ENCODE measurements at places on chromosomes 7 and 10.

DNA sequence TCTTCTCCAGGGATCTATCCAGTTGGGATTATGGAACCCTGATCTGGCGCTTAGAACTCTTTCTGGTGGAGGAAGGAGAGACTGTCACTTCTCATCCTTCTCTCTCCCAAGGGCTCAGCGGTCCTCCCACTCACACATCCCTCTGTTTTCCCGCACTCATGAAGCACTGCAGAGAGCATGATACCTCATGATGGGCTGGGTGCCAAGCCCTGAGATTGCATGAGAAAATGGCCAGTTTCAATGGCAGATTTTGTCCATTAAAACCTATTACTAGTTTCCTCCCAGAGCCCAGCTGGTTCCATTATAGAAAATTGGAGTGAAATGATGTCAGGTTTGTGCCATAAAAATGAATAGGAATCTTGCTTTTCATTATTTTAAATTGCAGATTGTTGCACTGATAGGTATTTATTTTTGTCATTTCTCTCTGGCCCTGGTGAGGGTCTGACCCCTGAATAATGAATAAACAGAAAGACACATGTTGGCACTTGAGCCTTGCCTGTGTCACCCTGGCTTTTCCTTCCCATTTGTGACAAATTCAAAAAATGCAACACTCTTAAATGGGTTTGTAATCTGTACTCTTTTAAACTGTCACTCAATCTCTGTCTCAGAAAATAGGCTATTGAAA is 1151.1 kb downstream of the TYW1 start:
- DNase-seq: no peak

- no peak for DNase-seq
Observed at GRCh38 chr7:130400120-130400572, 19.9 kb downstream of the CPA1 start.

GRCh38 chr7:100823140-100823525 is 4.2 kb downstream of the EPHB4 start:
- DNase-seq: no peak

- DNase-seq: no peak
Observed at GRCh38 chr10:55929291-55929690, 431.8 kb downstream of the ZWINT start.

DNA sequence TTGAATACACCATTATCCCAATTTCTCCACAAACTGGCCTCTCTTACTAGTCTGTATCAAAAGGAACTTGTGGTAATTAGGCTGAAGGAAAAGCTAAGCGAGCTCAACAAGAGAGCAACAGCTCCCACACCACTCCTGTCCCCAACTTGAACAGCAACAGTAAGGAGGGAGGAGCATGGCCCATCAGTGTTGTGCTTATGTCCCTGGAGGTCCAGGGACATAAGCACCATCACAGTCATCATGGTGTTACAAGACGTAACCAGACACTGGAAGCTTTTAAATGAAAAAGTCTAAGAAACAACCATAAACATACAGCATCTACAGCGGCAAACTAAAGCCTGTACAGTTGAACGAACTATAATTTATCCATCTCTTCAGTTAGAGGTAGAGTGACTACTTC is 989 bp downstream of the ERLIN1 start:
- no peak for DNase-seq

- DNase-seq: no peak
Observed at GRCh38 chr7:151665368-151665767, 145.7 kb upstream of the RHEB start.

- DNase-seq: no peak
Observed at GRCh38 chr7:157596881-157597280, 260.1 kb downstream of the DNAJB6 start.

DNA sequence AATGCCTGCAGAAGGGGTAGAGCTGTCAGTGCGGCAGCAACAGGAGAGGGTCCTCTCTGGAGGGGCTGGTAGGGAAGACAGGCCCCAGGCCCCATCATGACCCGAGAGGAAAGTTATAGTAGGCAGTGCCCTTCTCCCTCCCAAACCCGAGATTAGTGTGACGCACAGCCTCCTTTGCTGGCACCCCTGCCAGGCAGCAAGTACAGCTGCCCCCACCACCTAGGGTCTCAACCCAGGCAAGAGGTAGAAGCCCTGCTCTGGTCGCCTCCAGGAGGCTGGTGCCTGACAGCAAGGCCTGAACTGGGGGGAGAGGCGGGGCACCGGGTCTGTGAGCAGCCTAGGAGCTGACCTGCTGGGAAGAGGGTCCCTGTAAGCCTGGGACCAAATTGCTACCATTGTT is 15.5 kb downstream of the LOXL4 start:
- no peak for DNase-seq

- peak; percentile 3 for DNase-seq
Observed at GRCh38 chr10:24617771-24618396, 105.8 kb downstream of the ARHGAP21 start.

GRCh38 chr7:140245611-140246105 is 68.9 kb upstream of the KDM7A start:
- no peak for DNase-seq

GRCh38 chr7:126065766-126066165 is 1136.1 kb upstream of the POT1 start:
- no peak for DNase-seq

DNA sequence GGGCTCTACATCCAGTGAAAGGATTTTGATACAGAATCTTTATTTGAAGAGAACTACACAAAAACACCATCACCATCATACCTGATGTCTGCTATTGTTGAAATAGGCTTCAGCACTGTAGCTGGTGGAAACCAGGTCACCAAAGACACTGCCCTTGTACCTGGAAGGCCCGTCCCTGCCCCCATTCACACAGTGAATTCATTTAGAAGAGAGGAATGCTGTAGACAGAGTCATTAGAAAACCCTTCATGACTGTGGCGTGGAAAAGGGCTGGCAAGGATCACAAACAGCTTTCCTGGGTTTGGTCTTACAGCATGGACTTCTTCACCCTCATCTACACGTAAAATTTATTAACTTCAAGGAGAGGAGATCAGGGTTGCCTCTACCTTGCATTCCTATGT is 202.0 kb upstream of the NRP1 start:
- DNase-seq: no peak

- DNase-seq: no peak
Observed at GRCh38 chr7:46450886-46451285, 529.8 kb upstream of the IGFBP3 start.

DNA sequence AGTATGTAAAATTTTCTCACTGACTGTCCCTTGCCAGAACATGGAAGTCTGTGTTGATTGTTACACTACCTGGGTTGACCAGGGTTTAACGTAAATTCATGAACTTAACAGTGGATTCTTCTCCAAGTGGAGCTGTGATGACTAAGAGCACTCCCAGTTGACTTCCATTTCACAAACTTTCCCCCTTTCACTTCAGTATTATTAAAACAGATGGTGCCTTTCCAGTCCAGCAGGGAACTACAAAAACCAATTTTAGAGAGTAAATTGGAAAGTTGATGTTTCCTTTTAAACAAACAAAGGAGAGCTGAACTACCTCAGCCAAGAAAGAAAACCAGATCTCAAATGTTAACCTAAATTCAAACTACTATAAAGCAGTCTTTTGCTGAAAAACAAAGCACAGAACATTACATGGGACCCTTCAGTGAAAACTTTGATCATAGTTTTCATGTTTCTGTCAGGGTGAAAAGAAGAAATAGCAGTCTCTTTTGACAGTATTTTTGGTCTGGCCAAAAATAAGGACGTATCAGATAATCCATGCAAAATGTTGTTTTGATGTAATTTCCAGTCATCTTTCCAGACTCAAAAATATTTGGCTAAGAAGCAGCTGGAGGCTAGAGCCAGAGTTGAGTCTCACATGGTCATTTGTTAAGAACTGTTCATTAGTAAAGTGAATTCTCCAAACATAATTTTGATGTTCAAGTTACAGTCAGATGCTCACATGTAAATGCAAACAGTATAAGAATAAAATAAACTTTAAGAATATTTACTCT is 479.9 kb upstream of the AKR1E2 start:
- no peak for DNase-seq

Measured in GM19239 (cell line).